Placental epithelial cell (primary cell): ENCODE measurements at places on chromosomes 12 and 14. TPM values are rescaled to one million over a fixed set of nuclear protein-coding genes. Genes with fewer than 3 reads are reported as not detected.

KRT78 gene
- total RNA-seq: not detected in 2 replicates

OAS2 gene
- total RNA-seq: 0.39 and 0.54 TPM in 2 replicates

ANKRD33 gene
- total RNA-seq: not detected in 2 replicates

PRB2 gene
- total RNA-seq: not detected in 2 replicates

GYS2 gene
- not detected in 2 replicates for total RNA-seq

LBHD2 gene
- total RNA-seq: not detected in 2 replicates

BCL2L14 gene
- not detected in 2 replicates for total RNA-seq

TMEM119 gene
- total RNA-seq: 3.5 and 47.9 TPM in 2 replicates

CLEC4D gene
- not detected in 2 replicates for total RNA-seq

RHEBL1 gene
- total RNA-seq: not detected in 2 replicates

BMP4 gene
- 0.39 TPM in 1 of 2 replicates, not detected in the other for total RNA-seq

RASSF9 gene
- total RNA-seq: under 0.01 and 0.76 TPM in 2 replicates

DDX47 gene
- 57.7 and 88.9 TPM in 2 replicates for total RNA-seq

KCNA5 gene
- total RNA-seq: not detected in 2 replicates

SAMD15 gene
- total RNA-seq: 3.5 and 4.8 TPM in 2 replicates

NTS gene
- not detected in 2 replicates for total RNA-seq

THTPA gene
- total RNA-seq: 8.7 and 15.3 TPM in 2 replicates

FAM181A gene
- not detected in 2 replicates for total RNA-seq

RD3L gene
- total RNA-seq: not detected in 2 replicates

KRT86 gene
- not detected in 2 replicates for total RNA-seq

IL31 gene
- not detected in 2 replicates for total RNA-seq

STXBP6 gene
- total RNA-seq: 199 and 218 TPM in 2 replicates

HCAR3 gene
- not detected in 2 replicates for total RNA-seq

VWF gene
- total RNA-seq: 0.39 and 1.8 TPM in 2 replicates

KCNH5 gene
- 0.33 and 1.2 TPM in 2 replicates for total RNA-seq

PRR4 gene
- total RNA-seq: 0.98 and 3.5 TPM in 2 replicates

IL26 gene
- not detected in 2 replicates for total RNA-seq

DACT1 gene
- 41.2 and 232 TPM in 2 replicates for total RNA-seq

LMNTD1 gene
- total RNA-seq: not detected in 2 replicates

KRT83 gene
- total RNA-seq: not detected in 2 replicates

HOXC11 gene
- not detected in 2 replicates for total RNA-seq

GRIP1 gene
- total RNA-seq: 2.1 and 4.7 TPM in 2 replicates

CLBA1 gene
- 5.5 and 9.8 TPM in 2 replicates for total RNA-seq

TDG gene
- 34.2 and 46.3 TPM in 2 replicates for total RNA-seq

SERPINA12 gene
- total RNA-seq: not detected in 2 replicates

INSM2 gene
- under 0.01 TPM in 1 of 2 replicates, not detected in the other for total RNA-seq

PUS7L gene
- 16.1 and 25.2 TPM in 2 replicates for total RNA-seq

WNT1 gene
- total RNA-seq: 0.11 TPM in 1 of 2 replicates, not detected in the other

CACNA2D4 gene
- 0.65 and 3.9 TPM in 2 replicates for total RNA-seq

LRRC43 gene
- total RNA-seq: 0.22 and 1.2 TPM in 2 replicates

RASAL1 gene
- 0.33 and 0.39 TPM in 2 replicates for total RNA-seq

MAP1LC3B2 gene
- 0.39 TPM in 1 of 2 replicates, not detected in the other for total RNA-seq

RGS6 gene
- total RNA-seq: not detected in 2 replicates

TIGAR gene
- total RNA-seq: 3.5 and 14.7 TPM in 2 replicates

DAO gene
- total RNA-seq: not detected in 2 replicates

TCL1B gene
- not detected in 2 replicates for total RNA-seq
